ENCODE measurements at places on chromosomes 1 and 21. TPM values are rescaled to one million over a fixed set of nuclear protein-coding genes. Genes with fewer than 3 reads are reported as not detected.

DNA sequence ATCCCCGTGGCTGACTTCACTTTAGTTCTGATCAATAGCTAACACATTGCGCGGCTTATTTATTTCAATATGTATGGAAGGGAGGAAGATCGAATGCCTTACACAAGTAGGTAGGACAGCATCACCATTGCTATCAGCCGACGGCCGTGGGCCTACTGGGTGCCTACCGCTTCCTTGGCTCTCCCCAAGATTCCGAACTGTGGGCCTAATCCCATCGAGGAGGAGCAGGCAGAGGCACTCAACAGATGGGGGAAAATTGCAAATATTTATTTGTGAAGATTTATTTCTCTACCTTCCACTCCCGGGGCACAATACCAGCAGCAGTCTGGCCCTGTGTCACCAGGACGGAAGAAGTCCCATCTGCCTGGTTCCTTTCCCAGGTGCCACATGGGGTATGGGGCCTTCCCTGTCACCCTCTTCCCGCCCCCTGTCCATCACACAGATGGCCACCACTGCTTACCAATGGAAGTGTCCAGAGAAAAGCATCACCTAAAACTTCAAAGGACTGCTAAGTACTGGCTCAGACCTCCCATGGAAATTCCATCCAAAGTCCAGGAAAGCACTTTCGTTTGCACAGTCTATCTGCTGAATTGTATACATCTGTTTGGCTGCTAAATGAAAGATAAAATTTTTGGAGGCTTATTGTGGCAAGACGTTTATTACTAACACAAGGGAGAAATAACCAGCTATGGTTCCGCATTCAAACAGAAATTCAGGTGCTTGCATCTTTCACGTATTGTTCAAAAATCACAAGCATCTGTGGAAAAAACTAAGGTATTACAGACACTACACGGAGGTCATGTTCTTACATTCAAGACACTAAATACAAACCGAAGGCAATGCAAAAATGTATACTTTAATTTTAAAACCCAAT is 11.8 kb downstream of the AGT start:
- no peak for DNase-seq

DNA sequence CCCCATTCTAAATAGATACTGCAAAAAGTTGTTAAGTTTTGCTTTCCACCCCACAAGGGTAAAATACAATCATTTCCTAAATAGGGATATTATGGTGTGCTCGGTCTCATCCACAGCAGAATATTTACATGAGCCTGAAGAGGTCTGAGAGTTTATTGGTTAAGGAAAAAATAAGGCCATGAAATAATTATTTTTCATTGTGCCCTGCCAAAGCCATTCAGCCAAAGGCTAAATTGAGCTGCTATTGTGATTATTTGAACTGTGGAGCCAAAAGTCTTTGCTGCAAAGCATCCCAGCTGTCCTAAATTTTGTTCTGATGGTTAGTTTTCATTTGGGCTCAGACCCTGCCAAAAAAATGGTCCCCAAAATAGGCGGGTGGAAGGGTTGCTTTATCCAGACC is 298.7 kb upstream of the ESRRG start:
- DNase-seq = no peak

- peak; percentile 82 for DNase-seq
Observed at GRCh38 chr1:30966690-30967369, 58.3 kb upstream of the SDC3 start.

DNA sequence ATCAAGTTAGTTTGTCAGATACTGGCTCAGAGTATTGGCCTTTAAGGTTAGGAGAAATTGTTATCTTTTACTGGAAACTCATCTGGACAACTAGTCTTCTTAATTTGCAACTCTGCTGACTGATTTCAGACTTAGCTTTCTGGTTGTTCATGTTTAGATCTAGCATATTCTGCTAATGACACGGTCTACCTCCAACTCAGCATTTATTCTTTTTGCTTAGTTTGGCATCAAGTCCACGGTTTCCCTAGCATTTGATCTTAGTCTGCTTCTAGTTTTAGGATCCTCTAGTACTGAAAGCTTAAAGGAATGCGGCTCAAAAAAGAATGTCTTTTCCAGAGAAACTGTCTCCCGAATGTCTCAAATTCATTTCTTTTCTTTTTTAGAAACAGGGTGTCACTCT is 75.6 kb upstream of the SLFNL1 start:
- DNase-seq = no peak

DNA sequence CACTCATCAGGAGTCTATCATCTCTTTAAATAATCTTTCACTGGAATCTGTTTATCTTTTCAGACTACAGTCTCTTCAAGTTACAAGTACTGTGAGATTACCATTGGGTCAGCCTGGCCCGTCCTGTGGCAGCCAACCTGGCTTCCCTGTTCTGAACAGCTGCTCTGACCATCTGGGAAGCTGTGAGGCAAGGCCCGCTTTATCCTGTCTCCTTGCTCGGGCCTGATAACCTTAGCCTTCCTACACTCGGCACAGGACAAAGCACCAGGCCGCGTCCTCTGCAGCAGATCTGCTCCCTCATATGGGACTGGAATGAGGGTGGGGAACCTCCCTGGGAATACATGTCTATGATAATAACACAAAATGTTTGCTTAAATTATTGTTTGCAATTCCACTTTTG is 113.3 kb downstream of the PTPN14 start:
- no peak for DNase-seq

GRCh38 chr1:86169625-86170024 is 13.1 kb upstream of the COL24A1 start:
- no peak for DNase-seq

GRCh38 chr1:93578911-93579825 is 102.5 kb downstream of the BCAR3 start:
- DNase-seq = no peak

DNA sequence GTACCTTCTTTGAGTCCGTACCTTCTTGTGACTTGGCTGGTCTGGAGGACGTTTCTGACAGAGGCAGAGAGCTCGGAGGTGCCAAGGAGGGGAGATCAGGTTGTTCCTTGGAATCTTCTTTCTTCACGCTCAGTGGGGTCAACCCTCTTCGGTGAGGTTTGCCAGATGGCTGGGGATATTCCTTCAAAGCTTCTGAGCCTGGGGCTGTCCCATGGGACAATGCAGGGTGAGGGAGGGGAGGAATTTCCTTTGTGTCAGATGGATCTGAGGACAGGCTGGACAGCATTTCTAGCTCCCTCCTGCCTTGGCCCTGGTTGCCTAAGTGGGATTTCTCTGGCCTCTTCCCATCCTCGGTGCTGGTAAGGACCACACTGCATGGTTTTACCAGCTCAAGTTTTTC is 95.5 kb upstream of the EDN2 start:
- no peak for DNase-seq

DNA sequence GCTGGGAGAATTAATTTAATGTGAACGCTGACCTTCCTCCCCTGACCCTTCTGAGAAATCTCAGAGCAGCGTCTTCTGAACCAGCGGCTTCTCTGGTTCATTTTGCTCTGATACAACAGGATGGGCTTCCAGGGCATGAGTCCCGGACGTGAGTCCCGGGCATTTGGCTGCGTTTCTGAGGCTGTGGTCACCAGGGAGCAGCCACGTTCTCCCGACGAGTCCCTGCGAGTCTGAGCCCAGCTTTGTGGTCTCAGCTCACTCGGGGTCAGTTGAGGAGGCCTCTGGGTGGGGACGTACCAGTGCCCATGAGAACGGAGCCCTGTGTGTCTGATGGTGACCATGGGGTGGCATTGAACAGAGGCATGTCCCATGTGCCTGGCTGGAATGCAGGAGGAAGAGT is 17.7 kb upstream of the OBSCN start:
- no peak for DNase-seq

DNA sequence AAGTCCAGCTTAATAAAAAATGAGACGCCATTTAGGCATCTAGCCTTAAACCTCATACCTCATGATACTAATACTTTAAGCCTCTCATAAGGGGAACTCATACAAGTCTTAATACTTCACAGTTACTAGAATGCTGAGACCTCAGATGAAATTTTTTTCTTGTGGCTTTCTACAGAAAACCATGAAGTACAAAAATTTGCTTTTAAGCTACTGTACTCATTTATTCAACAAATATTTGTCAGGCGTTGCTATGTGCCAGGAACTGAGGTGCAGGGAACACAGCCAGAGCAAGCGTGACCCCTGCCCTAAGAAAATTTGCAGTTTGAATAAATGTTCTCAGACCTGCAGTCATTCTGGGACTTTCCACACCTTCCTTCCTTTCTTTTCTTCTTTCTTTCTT is 150.6 kb downstream of the MRPL39 start:
- no peak for DNase-seq

DNA sequence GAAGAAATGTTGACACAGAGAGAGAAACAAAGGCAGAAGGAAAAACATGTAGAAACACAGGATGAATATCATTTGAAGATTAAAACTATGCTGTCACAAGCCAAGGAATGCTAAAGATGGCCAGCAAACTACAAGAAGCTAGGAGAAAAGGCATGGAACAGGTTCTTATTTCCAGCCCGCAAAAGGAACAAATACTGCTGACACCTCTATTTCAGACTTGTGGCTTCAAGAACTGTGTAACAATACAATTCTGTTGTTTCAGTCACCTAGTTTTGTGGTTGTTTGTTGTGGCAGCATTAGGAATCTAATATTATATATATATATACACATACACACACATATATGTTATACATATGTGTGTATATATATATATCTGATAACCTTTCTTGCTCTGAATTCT is 1543.9 kb downstream of the KCNT2 start:
- no peak for DNase-seq

GRCh38 chr1:65253800-65254319 is 55.5 kb upstream of the DNAJC6 start:
- peak; percentile 62 for DNase-seq

BTBD19 gene
- total RNA-seq = 1.9 TPM

Measured in foreskin keratinocyte (primary cell).